ENCODE measurements at places on chromosomes 6 and 20.

DNA sequence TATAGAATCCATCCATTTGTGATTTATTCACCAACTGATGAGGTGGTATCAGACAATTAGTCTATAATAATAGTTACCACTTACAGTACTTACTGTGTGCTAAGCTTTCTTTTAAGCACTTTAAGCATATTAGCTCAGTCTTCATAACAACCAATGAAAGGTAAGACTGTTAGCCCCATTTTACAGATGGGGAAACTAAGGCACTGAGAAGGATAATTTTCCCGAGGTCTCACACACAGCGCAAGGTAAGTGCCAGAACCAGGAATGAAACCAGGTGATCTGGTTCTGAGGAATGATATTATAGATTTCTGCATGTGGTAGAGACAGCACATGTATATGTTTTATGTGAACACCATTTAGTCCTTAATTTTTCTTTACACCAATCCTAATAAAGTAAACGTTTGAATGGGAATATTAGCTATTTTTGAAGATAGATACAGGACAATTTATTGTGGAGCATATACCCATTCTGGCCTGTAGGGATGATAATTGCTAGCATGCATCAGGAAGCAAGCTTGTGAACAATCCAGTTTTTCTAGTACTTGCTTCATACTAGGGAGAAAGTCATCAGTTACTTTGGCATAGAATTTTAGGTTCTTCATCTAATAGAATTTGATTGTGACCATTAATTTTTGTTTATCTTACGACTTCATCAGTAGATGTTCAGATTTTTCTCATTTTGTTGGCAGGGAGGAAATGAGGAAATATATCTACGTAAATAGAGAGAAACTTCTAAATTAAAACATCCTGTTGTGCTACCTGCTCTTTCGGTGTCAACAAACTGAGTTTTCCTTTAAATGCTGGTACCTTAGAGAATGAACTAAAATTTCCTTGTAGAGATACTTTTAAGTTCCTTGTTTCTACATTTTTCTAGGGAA, 3.0 kb downstream of the YWHAB start:
- DNase-seq, result no peak

GRCh38 chr20:56653211-56653610, 24.1 kb downstream of the TFAP2C start:
- no peak for DNase-seq

- peak; percentile 50 for DNase-seq
These were observed 26.9 kb upstream of the FANCE start for GRCh38 chr6:35425284-35425683.

GRCh38 chr6:125577124-125577662, 172.2 kb upstream of the HEY2 start:
- no peak for DNase-seq

DNA sequence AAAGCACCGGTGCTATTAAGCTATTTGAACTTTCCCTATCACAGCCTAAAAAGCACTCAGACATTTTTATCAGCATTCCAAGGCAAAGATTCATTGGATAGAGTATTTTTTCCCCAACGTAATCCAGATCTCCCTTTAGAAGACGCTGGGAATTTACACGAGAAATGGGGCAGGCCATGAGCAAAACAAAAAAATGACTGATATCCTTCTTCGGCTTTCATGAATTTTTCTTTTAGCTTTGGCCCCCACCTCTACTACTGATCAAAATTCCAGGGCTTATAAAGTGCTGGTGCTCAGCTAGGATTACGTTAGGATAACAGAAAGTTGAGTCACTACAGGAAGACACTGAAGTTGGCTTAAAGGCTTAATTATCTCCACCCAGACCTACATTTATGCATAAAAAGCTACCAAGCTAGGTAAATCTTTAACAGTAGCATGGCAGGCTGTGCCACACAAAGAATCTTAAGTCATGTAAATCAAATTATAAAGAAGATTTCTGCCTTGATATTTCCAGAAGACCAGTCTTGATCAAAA, 418.5 kb upstream of the BTBD3 start:
- no peak for DNase-seq

GRCh38 chr6:122109075-122109474, 290.4 kb upstream of the HSF2 start:
- no peak for DNase-seq

DNA sequence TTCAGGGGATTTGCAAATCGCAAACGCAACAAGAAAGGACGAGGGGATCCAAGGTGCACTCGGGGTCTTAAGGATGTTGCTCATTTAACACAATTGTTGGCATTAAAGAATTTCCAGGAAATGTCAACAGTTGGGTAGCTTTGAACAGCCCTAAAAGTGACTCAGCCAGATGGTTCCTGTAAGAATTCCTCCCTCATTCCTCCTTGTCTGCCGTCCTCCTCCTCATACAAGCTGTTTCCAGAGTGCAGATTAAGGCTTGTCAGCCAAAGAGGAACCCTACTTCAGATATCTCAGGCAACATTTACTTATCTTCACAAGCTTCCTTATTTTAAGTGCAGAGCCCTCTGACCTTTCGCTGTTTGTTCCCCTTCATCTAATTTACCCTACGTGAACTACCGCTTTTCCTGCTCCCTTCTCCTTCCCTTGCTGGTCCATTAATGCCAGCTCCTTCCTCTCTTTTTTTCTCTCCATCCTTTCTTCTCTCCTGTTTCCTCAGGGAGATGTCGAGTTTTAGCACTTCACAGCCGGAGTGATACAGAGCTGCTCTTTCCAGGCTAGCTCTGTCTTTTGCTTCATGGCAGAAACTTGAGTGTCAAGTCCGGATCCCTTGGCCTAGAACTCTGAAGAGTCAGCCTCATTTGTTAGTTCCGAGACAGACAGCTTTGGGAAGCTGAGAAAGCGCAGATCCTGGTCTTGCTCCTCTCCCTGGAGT, 26.1 kb upstream of the TBC1D7 start:
- DNase-seq, result no peak

DNA sequence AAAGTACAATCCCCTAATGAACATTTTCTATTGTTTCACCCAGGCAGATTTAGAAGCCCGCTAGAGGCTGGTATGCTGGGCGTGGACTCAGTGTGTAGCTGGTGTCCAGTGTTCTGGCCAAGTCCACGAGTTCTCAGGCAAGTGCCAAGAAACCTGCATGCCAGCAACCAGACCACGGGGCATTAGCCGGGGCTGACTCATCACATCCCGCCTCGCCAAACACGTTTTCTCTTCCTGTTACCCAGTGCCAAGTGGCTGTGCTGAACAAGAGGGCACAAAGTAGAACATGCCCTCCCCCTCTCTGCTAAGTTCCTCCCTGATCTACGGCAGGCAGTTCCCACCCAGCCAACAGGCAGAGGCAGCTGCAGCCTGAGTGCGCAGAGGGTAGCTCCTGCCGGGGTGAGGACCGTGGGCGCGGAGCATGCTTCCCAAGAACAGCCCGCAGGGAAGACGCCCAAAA, 29.6 kb downstream of the RAMACL start:
- DNase-seq, result peak; percentile 52

DNA sequence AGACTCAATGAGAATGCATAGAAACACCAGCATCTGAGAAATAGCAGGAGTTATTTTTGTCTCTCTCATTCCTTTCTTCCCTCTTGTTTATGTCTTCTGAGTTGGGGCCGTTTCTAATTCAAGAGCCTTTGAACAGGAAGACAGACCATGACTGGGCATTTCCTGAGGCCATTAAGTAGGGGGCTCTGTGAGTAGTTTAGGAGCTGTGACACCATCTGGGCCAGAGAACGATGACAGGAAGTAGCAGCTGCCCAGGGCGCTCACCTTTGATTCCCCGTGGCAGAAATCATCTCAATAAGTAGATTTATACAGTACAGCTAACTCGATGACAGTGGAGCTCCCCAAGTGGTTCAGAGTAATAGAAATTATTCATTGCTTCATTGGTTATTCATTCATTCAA, 298.4 kb upstream of the PLN start:
- no peak for DNase-seq

DNA sequence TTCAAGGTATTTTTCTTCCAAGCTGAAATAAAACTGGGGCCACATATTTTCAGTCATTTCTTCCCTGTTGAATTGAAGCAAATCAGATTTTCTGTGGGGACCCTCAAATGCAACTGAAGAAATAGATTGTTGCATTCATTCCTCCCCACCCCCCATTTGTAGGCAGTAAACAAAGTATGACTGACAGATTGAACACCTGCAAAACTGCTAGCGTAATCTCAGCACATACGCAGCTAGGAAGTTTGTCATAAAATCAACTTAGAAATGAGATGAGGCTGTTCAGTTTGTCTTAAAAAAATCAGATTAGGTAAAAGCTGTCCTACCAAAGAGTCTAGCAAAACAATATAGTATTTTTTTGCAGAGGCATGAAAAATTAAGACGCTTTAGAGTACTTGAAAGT, 8.9 kb downstream of the GZF1 start:
- no peak for DNase-seq

DNA sequence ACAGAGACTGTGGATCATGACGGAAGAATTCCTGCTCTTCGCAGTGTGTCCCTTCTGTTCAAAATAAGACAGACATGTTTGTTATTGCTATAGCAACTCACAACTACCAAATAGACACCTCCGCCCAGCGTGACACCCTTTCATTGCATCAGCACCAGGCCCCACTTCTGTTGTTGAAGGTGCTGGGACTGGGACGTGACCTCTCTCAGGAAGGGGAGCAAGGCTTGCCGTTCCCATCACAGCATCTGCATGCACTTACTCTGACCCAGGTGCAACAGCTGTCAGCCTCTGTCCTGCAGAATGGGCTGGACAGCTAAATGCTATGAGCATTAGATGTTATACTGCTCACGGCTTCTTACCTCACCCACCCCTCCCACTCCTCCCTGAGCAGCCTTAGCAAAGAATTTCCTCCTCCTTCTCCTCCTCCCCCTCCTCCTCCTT, 94.1 kb downstream of the DACT2 start:
- no peak for DNase-seq
